ENCODE measurements at places on chromosomes 5 and 9.

- no peak for DNase-seq
Measured at GRCh38 chr5:159511570-159511969, 181.3 kb upstream of the IL12B start.

DNA sequence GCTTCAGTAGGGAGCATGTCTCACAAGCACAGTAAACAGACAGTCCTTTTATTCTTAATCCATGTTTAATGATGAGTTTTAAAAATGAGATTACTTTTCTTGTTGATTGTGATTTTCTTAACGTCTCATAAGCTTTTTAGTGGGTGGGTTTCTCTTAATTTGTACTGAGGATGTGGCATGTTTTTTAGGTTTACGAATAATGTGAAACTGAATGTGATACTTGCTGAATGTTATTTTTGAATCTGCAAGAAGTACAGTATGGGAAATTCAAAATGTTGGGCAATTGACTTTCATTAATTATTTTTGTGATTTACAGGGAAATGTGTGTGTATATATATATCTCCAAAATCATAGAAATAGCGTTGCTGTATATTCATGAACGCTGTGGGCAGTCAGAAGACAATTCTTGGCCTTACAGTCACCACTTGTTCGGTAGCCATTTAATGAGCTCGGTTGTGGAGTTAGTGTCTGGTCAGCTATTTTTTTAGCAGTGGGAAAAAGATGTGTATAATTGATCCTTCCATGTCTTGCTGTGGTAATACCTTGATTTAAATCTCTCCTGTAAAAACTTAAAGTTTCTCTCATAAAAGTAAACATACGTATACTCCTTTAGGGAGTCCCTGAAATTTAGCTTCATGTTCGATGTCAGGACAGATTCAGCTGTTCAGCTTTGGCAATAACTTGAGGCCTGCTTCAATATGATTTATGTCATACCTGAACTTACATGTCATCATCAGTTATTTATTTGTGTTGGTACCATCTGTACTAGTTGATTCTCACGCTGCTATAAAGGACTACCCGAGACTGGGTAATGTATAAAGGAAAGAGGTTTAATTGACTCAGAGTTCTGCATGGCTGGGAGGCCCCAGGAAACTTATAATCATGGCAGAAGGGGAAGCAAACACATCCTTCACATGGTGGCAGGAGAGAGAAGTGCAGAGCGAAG, 15.0 kb downstream of the ICE1 start:
- DNase-seq, result no peak

DNA sequence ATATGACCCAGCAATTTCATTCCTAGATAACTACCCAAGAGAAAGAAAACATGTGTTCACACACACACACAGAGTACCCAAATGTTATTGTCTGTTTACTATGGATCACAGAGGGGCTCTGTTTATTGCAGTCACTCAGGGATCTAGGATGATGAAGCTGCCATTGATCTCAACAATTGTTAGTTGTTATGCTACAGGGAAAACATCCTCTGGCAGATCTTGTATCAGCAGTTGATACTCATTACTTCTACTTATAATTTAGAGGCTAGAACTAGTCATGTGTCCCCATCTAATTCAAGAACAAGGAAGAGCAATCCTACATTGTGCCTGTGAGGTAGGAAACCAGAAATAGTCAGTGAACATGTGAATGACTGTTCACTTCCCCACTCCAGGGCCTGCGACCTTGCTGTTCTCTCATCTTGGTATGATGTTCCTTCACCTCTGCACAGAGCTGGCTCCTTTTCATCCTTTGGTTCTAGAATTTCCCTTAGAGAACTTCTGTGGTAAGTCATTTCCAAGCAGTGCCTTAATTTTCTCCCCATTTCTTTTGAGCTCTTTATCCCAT, 30.3 kb downstream of the NMUR2 start:
- DNase-seq, result no peak

GRCh38 chr5:64615895-64616294, 74.4 kb upstream of the SHISAL2B start:
- DNase-seq, result no peak

GRCh38 chr5:115372146-115372545, 75.7 kb upstream of the CCDC112 start:
- DNase-seq, result no peak

DNA sequence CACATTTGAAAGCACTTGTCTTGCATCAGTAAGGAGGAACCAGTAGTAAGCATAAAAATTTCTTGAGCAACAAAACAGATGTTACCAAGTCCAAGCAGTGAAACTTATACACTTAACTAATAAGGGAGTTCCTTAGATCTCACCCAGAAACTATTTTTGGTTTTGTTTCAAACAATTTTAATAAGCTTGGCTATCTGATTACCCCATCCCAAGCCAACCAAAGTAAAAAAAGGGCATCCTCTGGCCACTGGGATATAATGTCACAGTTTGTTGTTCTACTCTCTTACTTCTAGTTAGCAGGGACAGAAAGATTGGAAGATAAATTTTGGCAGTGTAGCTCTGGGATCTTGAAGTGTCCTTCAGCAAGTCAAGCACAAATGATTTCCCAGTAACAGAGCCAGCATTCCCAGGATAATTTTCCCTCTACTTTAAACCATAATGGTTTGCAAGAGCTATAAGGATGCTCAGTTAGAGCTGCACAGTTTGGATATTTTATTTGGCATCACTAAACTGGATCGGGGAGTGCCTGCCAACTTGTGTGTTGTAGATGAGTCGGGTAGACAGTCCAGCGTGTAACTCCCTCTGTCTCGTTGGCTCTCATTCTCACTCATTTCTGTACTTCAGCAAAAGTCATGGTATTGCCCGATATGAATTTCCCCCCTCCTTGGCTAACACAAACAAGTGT, 161.9 kb upstream of the HMHB1 start:
- no peak for DNase-seq

GRCh38 chr5:130017173-130017572, 112.9 kb downstream of the CHSY3 start:
- no peak for DNase-seq

DNA sequence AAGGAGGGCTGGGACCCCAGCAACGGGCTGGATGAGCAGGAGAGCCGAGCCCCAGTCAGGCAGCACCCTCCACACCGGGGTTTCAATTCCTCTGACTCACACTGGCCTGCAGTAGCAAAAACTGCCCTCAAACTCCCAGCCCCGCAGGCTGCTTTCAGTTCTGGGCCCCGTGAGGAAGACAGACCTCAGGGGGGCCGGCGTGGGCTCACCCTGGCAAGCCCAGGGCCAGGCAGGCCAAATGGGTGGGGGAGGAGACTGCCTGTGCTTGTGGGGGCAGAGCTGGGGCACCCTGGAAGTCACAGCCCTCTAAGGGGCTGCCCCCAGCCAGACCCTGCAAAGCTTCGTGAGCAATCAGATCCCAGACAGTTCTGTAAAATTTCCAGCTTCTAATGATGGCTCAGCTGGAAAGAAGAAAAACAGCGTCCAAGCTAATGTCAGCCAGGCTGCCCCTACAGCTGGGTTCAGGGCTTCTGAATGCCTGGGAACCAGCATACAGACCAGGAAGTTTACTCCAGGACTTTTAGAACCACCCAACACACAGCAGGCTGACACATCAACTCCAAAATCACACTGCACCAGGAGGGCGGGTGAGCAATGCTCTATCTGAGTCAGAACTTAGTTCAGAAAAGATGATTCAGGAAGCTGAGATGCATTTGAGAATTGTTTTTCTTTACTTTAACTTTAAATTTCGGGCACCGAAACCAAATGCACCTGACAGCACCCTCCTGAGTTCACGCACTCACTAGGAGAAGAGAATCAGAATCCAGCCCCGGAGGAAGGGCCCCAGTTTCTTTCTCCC, 34.7 kb downstream of the LPCAT1 start:
- DNase-seq, result no peak

- DNase-seq, result peak; percentile 64
Measured at GRCh38 chr9:127199001-127199791, 65.4 kb upstream of the GARNL3 start.

GRCh38 chr5:112124788-112125187, 294.3 kb downstream of the EPB41L4A start:
- DNase-seq, result no peak

- no peak for DNase-seq
Measured at GRCh38 chr9:132008855-132009812, 70.5 kb downstream of the MED27 start.

DNA sequence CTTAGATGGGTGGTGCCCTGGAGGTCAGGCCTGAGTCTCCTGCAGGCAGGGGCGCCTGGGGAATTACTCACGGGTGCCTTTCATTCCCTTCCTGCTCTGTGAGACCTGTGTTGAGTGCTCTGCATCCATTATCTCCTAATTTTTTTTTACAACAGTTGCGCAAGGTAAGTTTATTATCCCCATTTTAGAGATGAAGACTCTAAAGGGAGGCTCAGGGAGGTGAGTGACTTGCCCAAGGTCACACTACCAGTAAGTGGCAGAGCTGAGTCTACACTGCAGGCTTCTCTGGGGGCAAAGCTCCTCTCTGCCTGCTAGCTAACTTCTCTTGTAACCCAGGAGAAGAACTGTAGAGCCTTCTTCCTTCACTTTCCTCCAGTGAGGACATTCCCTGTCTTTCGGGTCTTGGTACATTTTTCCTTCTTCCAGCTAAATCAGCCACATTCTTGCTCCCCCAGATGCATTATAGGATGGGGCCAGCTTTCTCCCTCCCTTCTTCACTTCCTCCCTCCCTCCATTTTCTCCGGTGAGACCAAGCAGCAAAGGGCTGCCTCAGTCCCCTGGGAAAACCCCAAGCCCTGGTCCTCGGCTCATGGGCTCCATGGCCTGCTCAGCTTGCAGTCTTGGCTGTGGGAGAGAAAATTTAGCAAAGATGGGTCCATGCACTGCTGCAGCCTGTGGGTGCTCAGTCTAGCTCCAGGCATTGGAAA, 1.8 kb downstream of the PRR7 start:
- DNase-seq, result no peak

GRCh38 chr5:76791461-76791860, 27.4 kb upstream of the F2RL1 start:
- no peak for DNase-seq

DNA sequence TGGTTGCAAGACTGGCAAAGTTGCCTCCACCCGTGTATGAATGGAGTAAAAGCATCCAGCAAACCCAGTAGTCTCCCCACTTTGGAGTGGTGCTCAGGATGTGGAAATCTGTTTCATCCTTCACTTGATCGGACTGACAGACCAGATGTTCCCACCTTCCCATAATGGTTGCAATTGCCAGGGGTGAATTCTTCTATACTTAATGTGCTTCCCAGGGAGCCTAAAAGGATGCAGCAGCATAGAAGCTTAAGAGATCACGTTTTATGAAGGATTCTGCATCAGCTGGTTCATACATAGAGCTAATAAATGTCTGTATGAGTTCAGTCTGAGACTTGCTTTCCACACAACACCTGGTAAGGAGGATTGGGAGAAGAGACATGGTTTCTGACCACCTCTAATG, 198.8 kb upstream of the S1PR3 start:
- DNase-seq, result no peak

GRCh38 chr9:135304886-135305285, 174.7 kb upstream of the PPP1R26 start:
- DNase-seq, result no peak

- DNase-seq, result no peak
Measured at GRCh38 chr9:121252104-121252851, 15.7 kb upstream of the GSN start.

DNA sequence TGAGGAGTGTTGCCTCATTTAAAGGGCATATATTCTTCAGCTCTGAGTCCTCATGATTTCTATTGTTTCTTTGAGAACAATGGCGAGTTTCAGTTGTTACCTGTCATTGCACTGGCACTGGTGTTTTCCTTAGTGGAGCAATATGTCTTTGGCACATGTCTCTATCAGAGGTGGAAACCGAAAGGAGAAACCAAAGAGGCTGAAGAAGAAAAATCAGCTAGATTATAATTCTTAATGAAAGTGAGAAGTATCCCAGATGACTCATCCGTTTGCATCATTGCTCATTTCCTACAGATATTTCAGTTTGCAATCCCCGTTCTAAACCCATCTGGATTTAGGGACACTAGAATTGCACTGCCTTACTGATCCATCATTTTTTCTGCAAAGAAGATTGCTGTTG, 324.6 kb downstream of the TMEM232 start:
- no peak for DNase-seq

- DNase-seq, result no peak
Measured at GRCh38 chr9:75672478-75672877, 218.0 kb upstream of the PCSK5 start.

DNA sequence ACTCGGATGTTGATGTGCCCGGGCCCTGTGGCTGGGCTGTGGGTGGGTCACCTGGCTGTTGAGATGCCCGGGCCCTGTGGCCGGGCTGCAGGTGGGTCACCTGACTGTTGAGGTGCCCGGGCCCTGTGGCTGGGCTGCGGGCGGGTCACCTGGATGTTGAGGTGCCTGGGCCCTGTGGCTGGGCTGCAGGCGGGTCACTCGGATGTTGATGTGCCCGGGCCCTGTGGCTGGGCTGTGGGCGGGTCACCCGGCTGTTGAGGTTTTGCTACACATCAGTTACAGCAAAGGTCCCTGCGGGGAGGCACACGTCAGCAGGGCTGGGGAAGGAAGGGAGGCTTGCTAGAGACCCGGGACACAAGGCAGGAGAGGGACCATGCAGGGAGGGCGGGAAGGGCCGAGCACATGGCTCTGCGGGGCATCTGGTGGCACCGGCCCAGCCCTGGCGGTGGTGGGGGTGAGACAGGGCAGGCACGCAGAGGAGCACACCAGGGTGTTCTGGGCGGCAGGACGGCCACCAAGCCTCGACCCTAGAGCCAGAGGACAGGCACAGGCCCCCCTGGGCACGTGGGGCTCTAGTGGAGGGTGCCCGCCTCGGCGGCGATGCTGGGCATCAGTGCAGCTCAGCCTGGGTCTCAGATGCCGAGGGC, 35.4 kb downstream of the PNPLA7 start:
- DNase-seq, result no peak

DNA sequence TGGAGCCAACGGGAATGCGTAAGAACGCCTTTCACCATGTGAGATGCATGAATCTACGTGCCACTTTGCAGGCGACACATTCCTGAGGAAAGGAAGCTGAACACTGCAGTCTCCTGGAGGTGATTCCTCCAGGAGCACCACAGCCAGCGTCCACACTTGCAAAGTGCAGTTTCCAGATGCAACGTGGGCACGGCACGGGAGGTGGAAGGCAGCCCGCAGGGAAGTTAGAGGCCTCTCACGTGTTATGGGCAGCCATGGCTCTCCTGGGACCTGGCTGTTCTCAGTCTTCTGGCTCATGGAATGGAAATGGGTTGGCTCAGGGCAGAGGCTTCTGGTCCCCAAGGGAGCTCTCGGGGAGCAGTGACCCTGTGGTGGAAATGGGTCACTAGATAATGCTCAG, 381.0 kb upstream of the IRX4 start:
- no peak for DNase-seq

DNA sequence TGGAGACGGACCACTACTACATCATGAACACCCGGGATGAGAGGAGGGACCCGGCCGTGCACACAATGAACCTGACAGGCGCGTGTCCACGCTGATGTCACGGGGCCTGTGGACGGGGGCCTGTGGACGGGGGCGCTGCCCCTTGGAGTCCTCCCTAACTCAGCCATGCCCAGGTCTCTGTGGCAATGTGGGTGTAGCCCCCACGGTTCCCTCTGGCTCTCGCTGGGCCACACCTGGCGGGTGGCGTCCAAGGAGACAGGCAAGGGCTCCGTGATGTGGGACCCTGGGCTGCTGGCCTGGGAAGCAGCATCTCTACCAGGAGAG, 22.1 kb downstream of the PAEP start:
- no peak for DNase-seq

Data from effector CD8-positive, alpha-beta T cell (primary cell).